GM03348 (cell line): ENCODE measurements at places on chromosomes 11 and 22.

DNA sequence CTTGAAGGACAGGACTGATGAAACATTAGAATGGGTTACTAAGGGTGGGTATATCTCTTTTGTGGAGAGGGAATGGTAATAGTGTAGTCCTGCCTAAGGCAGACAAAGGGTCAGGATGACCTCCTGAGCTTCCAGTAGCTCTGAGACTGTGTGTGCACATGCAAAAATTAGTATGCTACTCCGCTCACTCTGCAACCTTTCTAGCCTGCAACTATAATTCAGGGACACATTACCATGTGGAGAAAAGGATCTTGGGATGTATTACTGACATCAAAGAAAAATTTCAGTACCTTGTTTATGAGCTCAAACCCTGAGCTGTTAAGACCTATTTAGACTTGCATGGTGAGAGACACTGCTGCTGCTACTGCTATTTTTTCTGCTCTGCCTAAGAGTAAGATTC is 25.4 kb downstream of the LARGE2 start:
- no peak for DNase-seq

DNA sequence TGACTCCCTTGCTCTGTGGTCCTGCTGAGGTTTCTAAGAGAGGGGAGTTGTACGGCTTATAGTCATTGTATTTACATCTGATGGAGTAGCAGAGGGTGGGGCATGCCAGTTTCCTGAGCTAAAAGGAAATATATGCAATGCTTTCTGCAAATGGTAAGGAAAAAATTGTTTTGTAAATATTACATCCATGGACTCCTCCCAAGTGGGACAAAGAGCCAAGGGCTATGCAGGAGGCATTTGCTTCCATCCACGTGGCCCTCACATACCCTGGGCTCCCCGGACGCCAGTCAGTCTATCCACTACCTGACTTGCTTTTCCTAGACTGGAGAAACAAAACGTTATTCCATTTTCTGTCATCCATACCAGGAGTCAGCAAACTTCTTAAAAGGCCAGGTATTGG is 59.7 kb upstream of the PITPNB start:
- no peak for DNase-seq

DNA sequence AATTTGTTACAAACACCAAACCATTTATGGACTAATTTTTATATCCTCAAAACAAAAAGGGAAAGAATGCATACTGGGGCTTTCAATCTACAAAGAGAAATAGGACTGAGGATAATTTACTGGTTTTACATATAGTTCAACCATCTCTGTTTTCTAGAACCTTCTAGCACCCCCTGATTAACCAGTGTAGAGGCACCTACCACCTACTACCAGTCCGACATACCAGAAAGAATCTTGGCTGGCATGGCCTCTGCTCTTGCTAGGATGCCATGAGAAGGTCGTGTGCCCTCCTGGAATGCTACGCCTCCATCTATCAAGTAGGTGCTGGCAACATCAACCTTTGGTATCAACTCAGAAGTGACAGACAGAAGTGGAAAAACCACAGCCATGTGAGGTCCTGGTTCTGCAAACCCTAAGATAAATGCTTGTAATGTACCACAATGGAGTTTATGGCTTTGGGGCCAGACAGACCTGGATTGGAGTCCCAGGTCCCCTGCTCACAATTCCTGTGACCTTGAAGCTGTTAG is 28.2 kb downstream of the MYH9 start:
- no peak for DNase-seq

DNA sequence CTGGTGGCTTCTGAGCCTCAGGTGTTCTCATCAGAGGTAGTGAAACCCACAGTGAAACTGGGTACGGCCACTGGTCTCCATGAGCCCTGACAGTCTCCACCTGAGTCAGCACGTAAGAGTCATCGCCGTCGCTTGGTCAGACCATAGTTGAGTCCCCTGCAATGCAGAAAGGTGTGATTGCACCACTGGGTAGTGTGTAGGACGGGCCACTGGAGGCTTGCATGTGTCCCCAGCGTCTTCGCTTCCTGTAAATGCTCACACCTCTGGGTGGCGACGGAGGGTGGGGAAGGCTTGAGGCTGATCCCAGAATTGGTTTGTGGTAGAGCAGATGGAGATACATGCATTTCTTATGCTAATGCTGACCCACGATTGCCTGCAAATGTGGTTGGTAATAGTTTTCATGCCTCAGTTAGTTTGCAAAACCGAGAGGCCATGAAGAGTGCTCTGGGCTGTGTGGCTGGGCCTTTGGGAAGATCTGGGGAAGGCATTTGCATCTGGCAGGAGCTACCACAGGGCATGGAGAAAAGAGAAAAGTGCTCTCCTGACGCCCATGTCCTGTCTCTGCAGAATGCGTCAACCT is 26.5 kb downstream of the CTTN start:
- no peak for DNase-seq

DNA sequence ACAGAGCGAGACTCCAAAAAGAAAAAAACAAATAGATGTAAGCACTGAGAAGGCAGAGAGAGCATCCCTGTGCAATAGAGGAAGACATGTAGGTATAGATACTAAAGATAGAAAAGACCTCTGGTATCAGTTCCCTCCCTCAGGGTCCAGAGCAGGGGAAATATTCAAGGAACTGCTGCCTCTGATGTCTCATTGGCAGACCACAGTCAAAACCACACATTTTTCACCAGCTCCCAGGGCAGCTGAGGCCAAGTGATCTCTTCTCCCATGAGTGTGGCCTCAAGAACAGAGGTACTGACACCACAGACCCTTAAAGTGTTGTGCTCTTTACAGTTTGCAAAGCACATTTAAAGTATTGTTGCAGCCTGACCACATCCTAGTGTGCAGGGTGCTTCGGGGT is 288.5 kb downstream of the NTM start:
- DNase-seq = peak; percentile 15

DNA sequence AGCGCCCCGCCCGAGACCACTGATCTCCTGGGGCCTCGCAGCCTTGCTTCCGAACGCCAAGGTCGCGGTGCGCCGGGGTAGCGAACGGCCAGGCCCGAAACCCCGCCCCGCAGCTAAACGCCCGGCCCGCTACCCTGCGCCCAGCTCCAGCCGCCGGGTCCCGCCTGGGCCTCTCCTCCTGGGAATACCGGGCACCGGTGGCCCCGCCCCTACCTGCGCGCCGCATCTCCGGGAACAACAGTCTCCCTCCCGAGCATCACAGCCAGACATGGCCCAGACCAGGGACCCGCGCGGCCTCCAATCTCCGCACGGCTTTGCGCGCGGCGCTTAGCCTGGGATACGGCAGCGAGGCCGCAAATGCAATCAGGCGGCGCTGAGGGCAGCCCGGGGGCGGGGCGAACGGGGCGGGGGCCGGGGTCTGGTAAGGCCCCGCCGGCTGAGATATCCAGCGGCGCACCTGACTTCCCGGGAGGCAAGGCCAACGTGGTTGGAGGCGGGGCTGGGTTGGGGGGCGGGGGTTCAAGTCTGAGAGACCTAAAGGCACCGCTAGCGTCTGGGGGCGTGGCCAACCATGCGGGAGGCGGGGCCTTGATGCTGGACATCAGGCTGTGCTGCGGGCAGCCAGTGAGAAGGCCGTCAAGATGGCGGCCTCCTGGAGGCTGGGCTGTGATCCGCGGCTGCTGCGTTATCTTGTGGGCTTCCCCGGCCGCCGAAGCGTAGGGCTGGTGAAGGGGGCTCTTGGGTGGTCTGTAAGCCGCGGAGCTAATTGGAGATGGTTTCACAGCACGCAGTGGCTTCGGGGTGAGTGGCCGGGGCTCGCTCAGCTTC is at the start of the genes APIP and PDHX:
TSS of gene APIP (minus strand) at position 365 of the 828 bp plus-strand sequence. CDS start at position 270, 95 bp downstream.
TSS of gene PDHX (plus strand) at position 604 of the 828 bp plus-strand sequence. CDS start at position 642, 38 bp downstream.
- peak; percentile 99 for DNase-seq

GRCh38 chr11:2797121-2797711 is 88.4 kb downstream of the CDKN1C start:
- no peak for DNase-seq

DNA sequence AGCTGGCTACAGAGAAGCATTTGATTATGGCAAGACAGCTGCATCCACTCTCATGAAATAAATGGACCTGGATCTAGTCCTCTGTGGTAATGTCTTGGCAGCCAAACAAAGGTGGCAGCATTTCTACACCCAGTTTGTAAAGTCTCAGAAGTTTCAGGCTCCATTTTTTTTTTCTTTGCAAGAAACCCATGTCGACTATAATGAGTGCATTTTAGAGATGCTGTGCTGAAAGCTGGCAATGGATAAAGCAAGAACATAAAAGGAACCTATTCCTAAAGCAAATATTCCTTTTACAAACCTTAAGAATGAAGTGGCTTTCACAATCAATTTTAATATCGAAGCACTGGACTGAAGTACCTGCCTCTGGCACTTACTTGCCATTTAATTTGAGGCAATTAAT is 33.5 kb downstream of the THAP12 start:
- DNase-seq = no peak

DNA sequence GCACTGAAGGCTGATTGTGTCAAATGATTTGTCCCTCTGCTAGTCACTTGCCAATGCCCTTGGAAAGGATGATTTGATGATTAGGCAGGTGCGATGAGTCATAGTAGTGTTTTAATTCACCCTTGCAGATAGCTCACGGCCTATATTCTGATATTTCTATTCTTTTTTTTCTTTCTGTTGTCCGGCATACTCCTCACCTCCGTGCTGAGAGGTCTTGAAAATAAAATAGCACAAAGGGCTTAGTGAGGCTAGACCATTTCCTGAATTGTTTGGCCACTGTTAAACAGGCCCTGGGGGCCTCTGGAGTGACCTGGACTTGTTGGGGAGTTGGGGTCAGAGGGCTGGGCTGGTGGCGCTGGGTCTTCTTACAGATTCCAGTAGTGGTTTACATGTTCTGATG is 99.8 kb downstream of the ZBTB16 start:
- no peak for DNase-seq

DNA sequence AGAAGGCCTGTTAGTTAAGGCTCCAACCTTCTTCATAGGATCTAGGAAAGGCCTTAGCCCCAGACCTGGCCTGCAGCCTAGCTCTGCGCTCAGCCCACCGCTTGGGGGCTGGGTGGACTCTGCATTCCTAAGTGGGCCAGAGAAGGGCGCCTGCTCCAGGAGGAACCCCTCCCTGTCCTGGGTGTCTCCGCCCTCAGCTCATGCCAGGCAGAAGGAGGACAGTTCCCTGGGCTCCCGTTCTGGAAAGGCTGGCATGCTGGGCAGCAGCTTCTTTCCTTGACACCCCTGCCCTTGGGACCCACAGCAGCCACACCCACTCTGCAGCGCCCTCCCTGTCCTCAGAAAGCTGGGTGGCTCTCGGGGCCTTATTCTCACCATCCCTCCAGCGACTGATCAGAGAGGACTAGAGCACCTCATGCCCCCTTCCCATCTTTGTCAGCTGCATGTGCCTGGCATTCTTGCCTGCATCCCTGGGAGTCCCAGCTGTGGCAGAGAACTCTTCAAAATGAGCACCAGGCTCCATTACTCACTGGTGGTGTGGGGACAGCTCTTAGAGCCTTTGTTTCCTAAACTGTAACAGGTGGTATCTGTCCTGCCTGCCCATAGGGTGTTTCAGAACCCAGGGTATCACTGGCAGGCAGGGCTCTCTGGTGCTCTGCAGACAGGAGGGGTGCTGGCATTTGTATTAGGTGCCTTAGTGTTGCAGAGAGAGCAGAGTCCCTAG is 20.3 kb upstream of the MYRF start:
- DNase-seq = peak; percentile 47

- peak; percentile 84 for DNase-seq
Observed at GRCh38 chr11:120807414-120808150, 216.3 kb upstream of the TBCEL start.

DNA sequence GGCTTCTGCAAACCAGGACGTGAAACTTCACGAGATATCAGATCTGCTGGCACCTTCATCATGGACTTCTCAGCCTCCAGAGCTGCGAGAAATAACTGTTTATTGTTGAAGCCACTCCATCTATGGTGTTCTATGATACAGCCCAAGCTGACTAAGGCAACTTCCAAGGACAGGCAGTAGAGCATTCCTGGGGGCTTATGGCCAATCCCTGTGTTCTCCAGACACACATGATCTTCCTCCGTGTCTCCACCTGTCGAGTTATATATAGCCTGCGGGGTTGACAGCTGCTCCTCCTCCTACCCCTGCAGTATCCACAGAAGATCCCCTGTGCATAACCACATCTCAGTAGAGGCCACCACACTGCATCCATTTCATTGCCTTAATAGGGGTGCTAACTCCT is 11.0 kb downstream of the TP53AIP1 start:
- no peak for DNase-seq

DNA sequence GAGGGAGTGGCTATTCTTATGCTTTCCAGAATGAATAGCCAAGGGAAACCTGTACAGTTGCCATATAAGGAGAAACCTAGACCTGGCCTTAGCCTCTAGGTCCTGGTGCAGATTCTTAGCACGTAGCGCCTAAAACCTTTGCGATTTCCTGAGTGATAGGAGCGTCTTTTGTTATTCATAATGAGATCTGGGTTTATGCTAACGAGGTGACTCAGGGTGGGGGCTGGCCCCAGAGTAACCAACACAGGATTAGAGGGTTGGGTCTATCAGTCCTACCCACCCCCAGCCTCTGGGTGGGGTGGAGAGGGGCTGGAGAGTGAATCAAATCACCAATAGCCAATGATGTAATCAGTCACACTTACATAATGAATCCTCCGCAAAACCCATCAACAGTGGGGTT is 73.4 kb upstream of the PARVG start:
- DNase-seq = no peak

GRCh38 chr11:102046841-102047240 is 396 bp upstream of the CFAP300 start:
- no peak for DNase-seq

DNA sequence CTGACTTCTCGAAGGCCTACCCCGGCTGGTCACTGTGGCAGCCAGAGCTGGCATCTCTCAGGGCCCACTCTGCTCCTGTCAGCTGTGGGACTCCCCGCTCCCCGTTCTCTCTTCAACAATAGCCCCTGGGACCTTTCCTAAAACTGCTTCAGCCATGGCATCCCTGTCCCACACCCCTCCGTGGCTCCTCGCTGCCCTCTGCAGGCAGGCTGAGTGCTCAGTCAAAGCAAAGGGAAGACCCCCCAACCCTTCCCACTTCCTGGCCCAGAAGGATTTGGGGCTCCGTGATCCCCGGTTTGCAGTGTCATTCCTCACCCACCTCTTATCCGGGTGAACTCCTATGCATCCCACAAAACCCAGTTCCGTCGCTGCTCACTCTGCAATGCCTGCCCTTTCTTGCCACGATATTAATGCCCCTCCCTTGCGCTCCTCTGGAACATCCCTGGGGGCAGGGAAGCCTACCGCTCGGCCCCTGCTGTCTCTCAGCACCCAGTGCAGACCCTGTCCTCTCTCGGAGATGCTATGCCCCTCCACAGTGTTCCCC is 1.6 kb upstream of the TH start:
- no peak for DNase-seq

DNA sequence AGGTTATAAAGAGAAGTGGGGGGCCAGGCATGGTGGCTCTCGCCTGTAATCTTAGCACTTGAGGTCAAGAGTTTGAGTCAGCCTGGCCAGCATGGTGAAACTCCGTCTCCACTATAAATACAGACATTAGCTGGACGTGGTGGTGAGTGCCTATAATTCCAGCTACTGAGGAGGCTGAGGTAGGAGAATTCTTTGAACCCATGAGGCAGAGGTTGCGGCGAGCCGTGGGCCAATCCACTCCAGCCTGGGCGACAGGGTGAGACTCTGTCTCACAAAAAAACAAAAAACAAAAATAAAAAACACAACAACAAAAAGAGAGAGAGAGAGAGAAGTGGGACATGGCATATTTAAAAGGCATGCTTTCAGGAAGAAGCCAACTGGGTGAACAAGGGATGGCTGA is 80.1 kb upstream of the CARD18 start:
- DNase-seq = no peak
